CD4-positive, alpha-beta T cell treated with Interleukin-21 for 1 hour (primary cell): ENCODE measurements at places on chromosomes 12 and 14.

DNA sequence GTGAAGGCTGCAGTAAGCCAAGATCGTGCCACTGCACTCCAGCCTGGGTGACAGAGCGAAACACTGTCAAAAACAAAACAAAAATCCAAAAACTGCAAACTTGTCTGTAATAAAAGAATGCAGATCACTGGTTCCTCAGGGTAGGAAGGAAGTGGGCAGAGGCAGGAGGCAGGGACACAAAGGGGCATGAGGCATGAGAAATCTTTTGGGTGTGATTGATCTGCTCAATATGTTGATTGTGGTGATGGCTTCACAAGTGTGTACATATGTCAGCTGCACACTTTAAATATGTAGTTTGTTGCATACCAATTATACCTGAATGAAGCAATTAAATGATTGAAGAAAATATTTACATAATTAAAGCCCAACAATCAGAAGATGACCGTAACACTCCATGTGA is 117.6 kb downstream of the CMAS start:
- peak; percentile 23 for DNase-seq

DNA sequence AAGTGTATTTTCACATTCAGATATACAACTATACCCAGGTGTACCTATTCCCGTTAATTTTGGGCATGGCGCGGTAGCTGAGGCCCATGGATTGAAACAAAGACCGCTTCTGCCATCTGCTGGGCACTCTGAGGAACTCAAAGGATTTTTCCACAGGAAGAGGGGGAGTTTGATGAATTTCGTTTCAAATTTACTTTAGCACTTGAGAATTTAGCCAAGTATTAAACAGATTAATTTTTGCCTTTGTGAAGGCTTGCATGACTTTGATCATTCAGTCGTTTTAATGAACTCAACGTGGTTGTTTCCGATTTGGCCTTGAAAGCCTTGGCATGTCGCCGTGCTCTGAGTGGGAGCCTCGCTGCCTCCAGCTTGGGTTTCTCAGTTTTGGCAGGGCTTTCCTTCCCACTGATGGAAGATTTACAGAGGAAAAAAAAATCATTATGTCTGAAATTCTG is 153.2 kb upstream of the DDHD1 start:
- peak; percentile 39 for DNase-seq

GRCh38 chr12:51702587-51702986 is 111.6 kb downstream of the SCN8A start:
- DNase-seq, result no peak

DNA sequence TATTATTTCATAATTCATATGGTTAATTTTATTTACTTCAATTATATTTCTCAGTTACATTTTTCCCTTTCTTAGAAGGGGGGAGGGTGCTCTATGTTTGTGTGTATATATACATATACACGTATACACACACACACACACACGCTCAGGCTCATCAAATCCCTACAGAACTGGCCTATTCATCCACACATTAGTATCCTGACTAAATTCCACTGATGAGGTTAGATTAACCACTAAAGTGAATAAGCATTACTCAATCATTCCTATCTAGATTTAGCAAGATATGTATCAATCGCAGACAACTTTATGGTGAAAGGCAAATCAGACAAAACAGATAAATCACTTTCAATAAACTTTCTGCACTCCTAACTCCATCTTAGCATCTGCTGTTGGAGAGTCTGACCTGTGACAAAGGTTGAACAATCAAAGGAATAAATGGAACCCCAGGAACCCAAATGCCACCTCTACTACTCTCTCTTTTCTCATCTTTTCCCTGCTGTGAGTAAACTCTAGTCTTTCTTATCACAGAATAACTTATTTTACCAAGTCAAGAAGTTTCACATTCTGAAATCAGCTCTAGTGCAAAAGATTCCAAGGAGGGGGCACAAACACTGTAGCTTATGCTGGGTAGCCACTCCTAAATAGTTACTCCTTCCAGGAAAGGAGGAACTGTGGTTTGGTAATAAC is 67.6 kb downstream of the RALGAPA1 start:
- no peak for DNase-seq

DNA sequence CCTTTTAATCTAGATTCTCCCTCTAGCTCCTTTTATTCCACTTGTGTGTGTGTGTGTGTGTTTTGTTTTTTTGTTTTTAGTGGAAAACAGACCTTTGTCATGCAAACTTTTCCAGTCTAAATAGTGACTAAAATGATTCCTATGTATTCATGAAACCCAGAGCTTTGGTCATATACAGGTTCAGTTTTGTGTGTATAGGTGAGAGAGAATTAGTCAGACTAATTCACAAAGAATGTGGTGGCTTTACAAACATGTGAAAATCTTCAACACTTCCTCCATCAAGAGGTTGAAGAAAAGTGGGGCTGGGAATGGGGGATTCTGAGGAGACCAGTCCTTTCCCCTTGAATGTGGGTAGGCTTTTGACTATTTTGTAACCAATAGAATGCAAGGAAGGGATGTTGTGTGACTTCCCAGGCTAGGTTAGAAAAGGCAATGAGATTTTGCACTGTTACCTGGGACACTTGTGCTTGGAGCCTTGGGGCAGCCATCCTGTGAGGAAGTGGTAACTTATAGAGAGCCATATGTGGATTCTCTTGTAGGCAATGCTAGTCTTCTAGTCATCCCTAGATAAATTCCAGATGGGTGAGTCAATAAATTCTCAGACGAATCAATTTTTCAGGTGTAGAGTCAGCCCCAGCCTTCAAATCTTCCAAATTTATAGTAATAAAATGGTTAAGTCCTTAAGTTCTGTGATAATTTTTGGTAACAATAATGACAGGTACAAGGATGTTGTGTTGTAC is 236.1 kb downstream of the CEP128 start:
- no peak for DNase-seq

- no peak for DNase-seq
Observed at GRCh38 chr12:78120866-78121560, 290.3 kb downstream of the NAV3 start.

DNA sequence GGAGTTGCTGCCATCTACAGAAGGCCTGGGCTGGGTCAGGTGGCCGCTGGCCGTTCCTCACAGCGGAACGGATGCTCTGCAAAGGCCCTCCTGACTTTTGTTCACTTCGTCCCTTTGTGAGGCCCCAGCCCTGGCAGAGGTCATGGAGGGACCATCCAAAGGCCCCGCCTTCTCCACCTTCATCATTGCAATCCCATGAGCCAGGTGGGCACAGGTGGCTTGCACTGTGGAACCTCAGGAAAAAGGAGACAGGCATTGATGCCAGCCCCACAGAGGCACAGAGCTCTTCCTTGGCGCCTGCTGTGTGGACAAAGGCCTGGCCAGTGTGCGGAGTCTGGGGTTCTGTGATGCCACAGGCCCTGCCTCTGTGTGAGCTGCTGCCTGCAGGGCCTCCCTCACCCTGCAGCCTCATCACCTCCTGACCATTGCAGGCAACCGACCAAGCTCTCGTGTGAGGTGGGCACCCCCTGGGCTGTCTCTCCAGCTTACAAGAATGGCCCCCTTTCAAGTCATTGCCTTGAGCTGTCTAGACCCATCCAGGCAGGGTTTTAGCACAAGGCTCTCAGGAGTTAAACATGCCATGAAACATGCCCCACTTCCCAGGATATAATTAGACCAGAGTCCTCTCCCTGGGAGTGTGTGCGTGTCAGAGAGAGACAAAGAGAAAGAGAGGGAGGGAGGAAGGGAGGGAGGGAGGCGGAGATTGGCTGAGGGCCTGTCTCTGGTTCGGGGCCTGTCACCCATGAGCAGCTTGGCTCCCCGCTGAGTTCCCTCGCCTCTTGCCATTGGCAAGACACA is 19.3 kb downstream of the NFKBIA start:
- DNase-seq, result no peak

GRCh38 chr12:102197789-102198188 is at the start of gene PMCH:
Gene PMCH, minus strand, starts transcription at chr12:102197833. Its CDS starts 63 bp downstream, at chr12:102197770.
- no peak for DNase-seq

- DNase-seq, result no peak
Observed at GRCh38 chr14:49966304-49966809, 73.5 kb downstream of the ARF6 start.
